ENCODE measurements at places on chromosomes 16 and 17. TPM values are rescaled to one million over a fixed set of nuclear protein-coding genes. Genes with fewer than 3 reads are reported as not detected.

The PRR14 gene
- total RNA-seq, result 50.4 TPM

The SLC5A10 gene
- not detected for total RNA-seq

The GLIS2 gene
- total RNA-seq, result 1.9 TPM

The SBK1 gene
- total RNA-seq, result 0.09 TPM

GRCh38 chr16:88599825-88600538 lies 29.8 kb downstream of the ZC3H18 start:
- no peak for DNase-seq

DNA sequence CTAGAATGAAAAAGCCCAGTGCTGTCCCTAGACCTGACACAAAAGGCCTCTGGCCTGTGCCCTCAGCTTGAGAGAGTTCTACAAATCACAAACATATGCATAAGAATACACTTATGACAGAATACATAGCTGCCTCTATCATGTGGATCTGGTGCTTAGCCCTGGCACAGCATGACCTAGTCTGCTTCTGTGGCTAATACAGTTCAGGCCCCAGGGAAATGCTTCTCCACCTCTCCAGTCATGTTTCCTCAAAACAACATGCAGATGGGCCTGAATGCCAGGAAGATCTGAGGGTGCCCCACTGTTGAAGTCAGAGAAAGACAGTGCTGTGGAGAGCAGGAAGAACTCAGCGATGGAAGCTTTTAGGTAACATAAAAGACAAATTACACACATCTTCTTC lies 231.9 kb upstream of the SALL1 start:
- no peak for DNase-seq

Data from omental fat pad (tissue), 4 donors.